Effector CD4-positive, alpha-beta T cell (primary cell): ENCODE measurements at places on chromosomes 6 and 20.

GRCh38 chr6:143872201-143872600, 7.9 kb downstream of the ZC2HC1B start:
- no peak for DNase-seq

DNA sequence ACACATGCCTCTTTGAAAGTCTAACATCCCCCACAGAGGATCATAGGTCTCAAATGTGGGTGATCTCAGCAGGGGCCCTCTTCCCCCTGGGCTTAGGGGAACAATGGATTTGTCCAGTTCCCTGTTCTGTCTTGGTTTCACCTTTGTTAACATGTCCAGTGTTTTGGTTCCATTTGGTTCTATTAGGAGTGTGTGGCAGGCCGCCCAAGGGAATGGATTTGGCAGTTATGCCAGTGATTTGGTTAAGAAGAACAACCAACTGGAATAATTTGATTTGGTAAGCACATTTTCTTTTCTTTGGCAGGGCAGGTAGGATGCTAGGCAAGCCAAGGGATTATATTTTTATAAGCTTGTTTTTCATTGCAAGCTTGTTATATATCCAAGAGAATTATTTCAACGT, 28.5 kb upstream of the ENPP1 start:
- no peak for DNase-seq

DNA sequence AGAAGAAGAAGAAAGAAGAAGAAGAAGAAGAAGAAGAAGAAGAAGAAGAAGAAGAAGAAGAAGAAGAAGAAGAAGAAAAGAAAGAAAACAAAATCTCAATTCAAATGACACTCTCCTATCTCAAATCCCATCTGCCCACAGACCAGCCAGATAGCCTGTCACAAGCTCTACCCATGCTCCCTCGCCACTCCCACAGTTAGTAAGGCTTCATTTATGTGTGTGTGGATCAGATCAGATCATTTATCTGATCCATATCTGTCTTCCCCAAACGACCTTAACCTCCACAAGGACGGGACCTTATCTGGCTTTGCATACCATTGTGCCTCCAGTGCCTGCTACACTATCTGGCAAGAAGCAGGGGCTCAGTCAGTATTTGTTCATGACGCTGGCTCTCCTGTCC, 81.9 kb upstream of the RREB1 start:
- no peak for DNase-seq

DNA sequence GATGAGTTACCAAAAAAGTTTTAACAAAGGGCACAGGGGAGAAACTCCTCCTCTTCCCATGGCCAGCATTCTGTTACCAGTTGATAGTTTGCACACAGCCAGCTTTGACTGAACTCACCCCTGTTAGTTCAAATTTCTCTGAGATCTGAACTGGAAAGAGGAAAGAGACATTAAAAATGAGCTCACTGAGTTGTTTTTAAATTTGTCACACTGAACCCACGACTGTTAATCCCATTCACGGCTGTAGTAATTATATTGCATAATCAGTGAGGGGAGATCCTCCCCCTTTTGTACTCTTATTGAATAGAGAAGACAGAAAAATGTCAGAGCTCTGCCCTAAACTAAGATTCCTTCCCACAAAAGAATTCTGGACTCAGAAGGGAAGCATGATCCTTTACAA, 17.5 kb upstream of the DSP start:
- DNase-seq, result no peak

DNA sequence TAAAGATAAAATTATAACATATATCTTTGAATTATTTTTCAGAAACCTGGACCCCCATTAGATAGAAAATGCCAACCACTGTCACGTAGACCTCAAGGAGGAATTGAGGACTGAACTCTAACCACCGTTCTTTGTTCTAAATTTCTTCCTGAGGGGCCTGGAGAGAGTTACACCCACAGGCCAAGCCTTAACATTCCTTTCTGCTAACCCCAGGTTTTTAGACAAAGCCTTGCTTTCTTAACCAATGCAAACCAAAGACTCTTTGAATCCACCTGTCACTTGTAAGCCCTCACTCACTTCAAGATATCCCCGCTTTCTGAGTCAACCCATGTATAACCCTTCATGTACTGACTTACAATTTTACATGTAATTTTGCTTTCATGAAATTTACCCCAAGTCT, 41.0 kb downstream of the SNX14 start:
- no peak for DNase-seq
